AG08395 (cell line): ENCODE measurements at places on chromosomes 5 and 9.

DNA sequence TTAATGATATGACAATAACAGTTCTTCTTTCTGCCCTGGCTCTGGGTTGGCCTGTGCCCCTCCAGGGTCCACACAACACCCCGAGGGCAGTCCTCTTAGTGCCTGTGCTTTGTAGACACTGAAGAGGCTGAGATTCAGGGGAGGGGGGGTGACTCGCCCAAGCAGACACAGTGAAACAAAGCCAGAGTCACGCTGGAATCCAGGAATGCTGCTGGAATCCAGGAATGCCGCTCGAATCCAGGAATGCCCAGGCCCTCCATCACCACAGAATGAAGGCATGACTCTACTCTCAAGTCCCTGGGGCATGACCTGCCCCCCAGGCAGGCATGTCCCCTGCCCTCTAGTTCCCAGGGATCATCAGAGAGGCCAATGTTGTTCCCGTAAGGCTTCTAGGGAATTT lies 73.1 kb downstream of the LRSAM1 start:
- DNase-seq, result peak; percentile 51

GRCh38 chr5:150609843-150610584 lies 30.4 kb upstream of the SYNPO start:
- no peak for DNase-seq

- DNase-seq, result no peak
Measured at GRCh38 chr9:134491196-134491835, 150.3 kb upstream of the COL5A1 start.

DNA sequence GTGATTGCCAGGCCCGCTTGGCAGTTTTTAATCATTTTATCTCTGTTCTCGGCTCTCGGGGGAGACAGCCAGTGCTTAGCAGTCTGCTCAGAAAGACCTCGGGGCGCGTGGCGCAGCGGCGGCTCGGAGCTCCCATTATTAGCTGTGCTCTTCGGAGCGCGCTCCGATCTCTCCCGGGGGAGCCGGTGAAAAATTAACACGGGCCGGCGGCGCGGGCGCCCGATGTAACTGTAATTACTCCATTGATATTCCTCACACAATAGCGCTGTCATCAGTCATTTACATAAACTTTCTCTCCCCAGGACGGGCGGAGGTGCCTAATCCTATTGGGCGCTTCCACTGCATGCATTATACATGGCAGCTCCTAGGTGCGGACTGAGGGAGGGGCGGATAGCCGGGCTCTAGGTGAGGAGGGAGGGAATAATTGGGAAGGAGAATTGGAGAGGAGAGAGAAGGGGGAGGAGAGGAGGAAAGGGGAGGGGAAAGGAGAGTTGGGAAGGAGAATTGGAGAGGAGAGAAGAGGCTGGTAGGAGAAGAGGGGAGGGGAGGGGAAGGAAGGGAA lies 24.9 kb downstream of the LMX1B start:
- no peak for DNase-seq

DNA sequence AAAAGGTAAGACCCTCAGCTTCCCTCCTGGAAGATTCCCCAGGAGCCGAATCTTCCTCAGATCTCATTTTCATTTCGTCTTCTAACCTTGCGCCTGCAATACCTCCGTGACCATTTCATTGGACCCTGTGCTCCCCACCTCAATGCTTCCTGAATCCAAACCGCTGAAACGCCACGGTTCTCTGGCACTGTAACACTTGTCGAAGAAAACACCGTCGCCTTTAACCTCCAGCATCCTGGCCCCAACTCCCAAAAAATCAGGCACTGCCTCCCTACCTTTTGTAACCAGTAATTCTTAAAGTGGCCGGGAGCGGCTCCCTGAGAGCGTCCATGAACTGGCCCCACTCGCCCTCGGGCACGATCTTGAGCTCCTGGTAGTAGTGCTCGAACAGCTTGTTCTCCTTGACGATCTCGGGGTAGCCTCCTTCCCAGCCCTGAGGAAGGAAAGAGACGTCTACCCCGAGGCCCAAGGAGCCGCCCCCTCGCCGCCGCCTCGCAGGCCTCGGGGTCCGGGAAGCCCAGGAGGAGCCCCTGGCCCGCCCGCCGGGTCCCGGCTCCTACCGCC lies 438 bp downstream of the NSUN2 start:
- DNase-seq, result peak; percentile 36

DNA sequence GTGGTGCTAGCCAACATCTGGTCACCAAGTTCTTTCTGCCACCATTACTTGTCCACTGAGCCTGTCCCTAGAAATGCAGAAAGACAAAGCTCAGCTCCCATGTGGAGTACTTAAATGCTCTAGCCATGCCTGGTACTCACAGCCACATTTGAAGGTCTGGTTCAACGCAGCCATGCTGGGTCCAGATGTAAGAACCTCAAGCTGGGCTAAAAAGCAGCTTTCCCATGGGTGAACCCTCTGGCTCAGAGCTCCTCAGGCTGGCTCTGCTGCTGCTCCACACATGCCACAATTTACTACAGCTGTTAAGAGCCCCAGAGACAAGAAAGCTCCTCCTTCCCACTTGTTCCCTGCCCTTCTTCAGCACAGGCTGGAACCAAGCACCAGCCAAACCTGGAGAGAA lies 97.1 kb upstream of the LRRTM2 start:
- peak; percentile 43 for DNase-seq

- peak; percentile 20 for DNase-seq
Measured at GRCh38 chr5:89293810-89294209, 410.8 kb upstream of the MEF2C start.

- no peak for DNase-seq
Measured at GRCh38 chr9:84266087-84266561, 74.4 kb downstream of the SLC28A3 start.

DNA sequence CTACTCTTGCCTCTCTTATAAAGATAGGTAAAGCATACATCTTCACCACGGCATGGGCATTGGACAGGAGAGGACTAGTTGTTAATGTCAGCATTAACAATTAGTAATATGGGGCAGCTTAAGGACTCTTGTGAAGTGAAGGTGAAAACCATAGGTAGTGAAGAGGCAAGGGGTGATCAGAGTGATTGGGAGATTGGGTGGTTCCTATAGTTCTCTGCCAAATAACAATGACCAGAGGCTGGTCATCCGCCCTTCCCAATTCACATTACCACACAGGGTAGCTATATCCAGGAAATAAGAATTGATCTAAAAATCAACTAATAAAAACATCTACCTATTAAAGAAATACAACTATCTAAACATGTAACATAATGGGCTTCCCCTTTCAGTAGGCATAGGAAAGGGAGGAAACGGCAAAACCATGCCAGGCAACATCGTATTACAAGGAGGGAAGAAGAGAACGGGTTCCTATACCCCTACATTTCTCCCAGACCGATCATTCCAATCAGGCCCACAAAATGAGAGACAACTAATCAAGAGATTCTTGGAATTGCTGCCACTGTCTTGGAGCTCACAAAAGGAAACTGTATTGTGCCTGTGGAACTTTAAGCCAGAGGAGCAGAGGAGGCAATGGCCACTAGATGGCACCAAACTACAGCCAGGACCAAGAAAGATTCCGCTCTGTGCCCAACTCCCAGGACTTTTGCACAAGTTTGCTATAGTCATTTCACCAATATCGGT lies 121.6 kb downstream of the FBXL17 start:
- DNase-seq, result peak; percentile 78

- peak; percentile 64 for DNase-seq
Measured at GRCh38 chr5:6686915-6687409, 26.3 kb upstream of the TENT4A start.

DNA sequence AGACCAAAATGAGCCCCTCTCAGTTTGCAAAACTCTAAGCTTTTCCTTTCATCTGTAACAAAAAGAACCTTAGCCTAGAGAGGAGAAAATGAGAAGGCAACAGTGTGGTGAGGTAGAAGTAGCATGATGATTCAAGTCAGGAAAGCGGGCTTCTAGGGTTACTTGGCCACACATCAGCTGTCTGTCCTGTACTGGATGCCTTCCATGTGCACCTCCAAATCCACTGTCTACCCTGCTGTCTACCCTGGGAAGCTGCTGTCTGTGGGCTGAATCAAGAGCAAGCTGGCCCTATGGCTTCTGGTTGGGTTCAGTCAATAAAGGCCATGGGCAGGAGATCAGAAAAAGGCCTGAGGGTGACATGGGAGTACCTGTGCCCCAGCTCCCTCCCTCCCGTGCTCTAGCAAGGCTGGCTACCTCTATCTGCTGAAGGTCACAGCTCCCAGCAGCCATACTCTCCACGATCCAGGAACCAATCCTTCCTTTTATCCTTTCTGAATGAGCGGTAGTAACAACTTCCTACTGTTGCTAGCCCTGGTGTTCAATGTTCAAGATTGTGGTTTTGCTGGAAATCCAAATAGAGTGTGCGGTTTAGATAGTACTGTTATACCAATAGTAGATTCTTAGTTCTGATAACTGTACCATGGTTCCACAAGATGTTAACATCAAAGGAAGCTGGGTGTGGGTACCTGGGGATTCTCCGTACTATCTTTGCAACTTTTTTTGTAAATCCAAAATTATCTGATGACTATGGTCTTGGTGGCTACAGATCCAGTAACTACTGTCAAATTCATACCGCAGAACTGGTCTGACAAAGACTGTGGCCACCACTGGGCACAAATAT lies 191.0 kb downstream of the ESM1 start:
- DNase-seq, result no peak

DNA sequence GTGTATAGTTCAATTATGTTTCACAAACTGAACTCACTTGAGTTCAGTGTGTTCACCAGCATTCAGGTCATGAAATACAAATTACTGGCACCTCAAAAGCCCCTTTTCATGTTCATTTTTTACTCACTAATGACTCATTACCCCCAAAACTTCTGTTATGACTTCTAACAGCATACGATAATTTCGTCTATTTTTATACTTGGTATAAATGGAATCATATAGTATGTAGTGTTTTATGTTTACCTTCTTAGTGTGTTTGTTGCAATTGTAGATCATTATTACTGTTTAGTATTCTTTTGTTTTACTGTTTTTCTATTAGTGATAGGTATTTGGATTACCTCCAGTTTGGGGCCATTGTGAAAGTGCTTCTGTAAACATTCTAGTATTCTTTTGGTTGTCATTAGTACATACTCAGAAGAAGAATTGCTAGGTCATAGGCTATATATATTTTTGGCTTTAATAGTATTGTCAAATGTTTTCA lies 33.4 kb downstream of the DDX4 start:
- DNase-seq, result no peak

GRCh38 chr9:113817171-113817570 lies 58.9 kb upstream of the ZNF618 start:
- DNase-seq, result no peak

DNA sequence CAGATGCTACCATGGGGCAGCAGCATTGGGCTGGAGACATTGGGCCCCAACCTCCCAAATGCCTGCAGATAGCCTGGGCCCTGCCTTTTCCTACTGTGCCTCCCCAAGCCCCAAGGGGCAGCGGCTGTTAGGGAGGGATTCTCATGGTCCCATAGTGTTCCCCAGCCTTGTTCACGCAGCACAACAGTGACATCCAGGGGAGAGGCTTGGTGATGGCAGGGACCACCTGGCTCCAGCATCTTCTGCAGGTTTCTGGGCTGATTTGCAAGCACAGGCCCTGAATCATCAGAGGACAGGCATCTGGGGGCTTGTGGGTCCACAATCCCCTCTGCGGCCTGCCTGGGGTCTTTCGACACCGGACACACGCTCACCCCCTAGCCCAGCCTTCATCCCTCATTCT lies 354.6 kb downstream of the SLIT3 start:
- DNase-seq, result no peak

DNA sequence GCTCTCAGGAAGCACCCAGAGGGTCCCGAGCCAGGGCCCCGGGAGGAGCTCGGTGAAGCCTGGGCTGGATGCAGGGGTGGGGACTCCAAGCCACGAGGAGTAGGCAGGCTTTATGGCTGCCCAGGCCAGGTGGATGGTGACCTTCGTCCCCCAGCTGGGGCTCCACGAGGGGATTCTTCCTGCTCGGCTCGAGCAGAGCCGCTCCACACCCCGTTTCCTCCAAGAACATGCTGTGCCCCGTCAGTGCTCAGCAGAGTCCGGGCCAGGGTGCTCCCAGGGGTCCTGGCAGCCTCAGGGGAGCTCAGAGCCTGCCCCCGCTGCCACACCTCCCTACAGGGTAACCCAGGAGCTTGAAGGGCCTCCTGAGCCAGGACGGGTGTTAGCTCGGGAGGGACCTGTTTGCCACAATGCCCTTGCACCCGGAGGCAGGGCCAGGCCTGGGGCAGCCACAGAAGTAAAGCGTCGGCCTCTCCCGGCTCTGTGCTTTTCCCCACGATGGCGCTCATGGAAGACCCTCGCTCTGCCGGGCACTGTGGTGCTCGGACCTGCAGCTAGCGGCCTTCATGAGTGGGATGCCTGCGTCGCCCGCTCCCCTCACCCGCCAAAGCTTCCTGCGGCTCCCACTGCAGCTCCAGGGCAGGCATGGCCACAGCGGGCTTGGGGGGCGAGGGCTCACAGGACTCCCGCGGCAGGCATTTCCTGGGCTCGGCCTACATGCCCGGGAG lies 86.8 kb downstream of the KCNT1 start:
- no peak for DNase-seq

- peak; percentile 67 for DNase-seq
Measured at GRCh38 chr9:18393340-18394130, 80.4 kb upstream of the ADAMTSL1 start.

GRCh38 chr5:74056789-74057164 lies 430.8 kb downstream of the ARHGEF28 start:
- peak; percentile 17 for DNase-seq

GRCh38 chr9:93324191-93324834 lies 127.2 kb upstream of the FAM120A start:
- no peak for DNase-seq

GRCh38 chr5:149149942-149150341 lies 8.6 kb downstream of the ABLIM3 start:
- no peak for DNase-seq

DNA sequence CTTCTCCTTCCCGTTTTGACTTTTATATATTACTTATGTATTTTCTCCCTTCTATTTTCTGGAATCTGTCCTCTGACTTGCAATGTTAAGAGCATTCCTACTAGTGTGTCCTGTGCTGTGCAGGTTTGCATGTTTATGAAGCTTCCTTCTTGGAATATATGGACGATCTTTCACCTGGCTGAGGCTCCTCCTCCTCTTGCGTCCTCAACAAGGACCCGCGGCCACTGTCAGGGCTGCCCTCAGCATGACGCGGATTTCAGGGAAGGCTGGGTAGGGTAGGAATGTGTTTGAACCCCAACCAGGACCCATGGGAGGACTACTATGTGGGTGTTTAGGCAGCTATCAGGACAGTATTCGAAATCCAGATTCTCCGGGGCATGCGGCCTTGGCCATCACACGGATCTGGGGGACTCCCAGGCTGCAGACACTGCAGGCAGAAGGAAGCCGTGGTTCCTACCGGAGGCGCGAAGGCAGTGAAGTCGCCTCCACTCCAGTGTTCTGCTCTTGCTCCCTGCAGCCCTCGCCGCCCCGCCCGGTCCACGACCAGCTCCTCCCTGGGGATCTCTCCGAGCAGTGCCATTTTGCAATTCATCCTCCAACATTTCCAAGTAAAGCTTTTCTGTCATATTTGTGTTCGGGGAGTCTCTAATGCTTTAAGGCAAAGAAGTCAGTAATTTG lies 37.0 kb upstream of the OSMR start:
- DNase-seq, result no peak

GRCh38 chr5:145752947-145753346 lies 82.2 kb downstream of the PRELID2 start:
- peak; percentile 21 for DNase-seq
